Activated CD4-positive, alpha-beta T cell treated with anti-CD3 and anti-CD28 coated beads, Interleukin-2, amount 50 U/mL, for 4 hours (primary cell): ENCODE measurements at places on chromosomes 3 and 15.

- no peak for DNase-seq
Observed at GRCh38 chr15:63234451-63234870, 42.9 kb upstream of the APH1B start.

DNA sequence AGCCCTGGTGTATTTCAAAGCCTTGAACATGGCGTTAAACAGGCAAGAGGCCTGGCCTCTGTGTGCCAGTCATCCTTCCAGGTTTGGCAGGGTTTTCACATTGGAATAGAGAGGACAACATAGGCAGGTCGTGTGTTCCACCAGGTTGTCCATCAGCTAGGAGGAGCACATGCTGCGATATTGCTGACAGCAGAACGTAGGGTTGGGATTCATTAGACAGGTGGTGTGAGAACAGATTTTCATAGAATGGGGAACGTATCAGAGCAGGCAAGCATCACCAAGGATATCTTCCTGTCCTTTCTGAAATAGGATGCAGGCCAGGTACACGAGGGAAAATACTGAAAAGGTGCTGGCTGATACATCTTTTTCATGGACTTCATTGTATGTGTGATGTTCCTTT is 26.4 kb downstream of the MINAR1 start:
- no peak for DNase-seq

- no peak for DNase-seq
Observed at GRCh38 chr3:13389378-13389777, 30.7 kb downstream of the NUP210 start.

- no peak for DNase-seq
Observed at GRCh38 chr3:186108106-186108940, 566 bp downstream of the ETV5 start.

GRCh38 chr3:149368674-149369497 is 8.6 kb downstream of the TM4SF1 start:
- DNase-seq = no peak

GRCh38 chr15:57323806-57324589 is 52.3 kb upstream of the CGNL1 start:
- no peak for DNase-seq
